Fibroblast of skin of right biceps (primary cell): ENCODE measurements at places on chromosomes 3 and 15.

DNA sequence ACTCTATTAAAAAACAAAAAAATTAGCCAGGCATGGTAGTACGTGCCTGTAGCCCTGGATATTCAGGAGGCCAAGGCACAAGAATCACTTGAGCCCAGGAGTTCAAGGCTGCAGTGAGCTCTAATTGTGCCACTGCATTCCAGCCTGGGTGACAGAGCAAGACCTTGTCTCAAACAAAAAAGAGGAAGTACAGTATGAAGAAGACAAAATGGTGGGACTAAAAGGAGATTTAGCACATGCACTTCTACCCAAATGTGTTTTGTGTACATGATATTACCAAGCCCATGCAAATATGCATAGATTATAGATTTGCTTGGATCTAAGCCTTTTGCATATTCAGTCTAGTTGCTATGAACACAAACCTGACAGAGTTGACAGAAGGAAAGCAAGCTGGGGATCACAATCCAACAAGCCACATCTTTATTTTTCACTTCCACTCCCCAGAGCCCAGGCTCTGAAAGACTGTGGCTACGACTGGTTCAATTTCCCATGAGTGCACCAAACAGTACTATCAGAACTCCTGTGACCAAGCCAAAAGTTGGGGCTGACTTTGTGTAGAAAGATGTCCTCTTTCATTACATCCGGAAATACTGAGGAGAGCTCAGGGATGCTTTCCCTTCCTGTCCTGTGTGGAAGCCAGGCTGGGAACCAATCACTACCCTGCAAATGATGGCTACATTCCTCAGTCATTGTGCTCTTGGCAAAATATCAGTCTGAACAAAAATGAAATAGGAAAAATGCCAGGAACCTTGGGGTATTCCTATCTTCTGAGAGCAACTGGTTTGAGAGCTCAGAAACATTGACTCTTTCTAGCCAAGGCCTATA lies 49.4 kb downstream of the TGM4 start:
- peak; percentile 68 for DNase-seq

GRCh38 chr3:14377838-14378169 lies 24.6 kb upstream of the SLC6A6 start:
- DNase-seq: no peak

GRCh38 chr3:27423463-27423862 lies 54.3 kb upstream of the NEK10 start:
- peak; percentile 82 for DNase-seq

DNA sequence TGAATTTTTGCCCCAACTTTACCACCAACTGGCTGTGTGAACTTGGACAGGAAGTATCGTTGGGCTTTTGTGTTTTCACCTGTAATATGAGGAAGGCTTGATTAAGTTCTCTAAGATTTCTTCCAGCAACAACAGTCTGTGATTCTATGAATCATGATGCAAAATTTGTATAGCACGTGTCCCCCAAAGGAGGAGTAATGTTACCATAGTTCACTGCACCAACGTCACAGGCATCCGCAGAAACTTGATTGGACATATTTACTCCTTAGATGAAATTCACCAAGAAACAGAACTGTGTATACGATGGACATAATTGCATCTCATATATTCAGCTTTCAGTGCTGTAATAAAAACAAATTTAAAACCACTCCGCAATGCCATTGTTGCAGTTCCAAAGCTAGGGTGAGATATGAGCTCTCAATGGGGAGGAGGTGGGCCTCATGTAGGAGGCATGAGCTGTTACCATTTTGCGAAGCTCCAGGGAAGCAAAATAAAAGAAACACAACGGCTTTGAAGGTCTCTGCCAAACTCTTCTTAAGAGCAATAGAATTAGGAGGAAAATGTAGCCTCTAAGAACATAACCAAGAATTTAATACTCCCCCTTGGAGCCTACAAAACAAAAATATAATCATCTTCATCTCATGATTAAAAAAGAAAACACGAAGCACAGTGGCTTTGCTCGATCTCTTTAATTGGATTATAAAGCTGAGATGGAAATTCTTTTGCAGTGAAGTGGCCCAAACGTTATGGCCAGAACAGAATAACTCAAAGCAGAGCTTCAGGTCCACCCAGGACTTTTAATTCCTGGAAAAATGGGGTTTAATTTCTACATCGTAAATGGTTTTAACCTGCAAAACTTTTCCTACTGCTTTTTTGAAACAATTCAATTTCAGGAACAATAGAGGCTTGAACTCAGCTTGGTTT lies 80.7 kb downstream of the CHST2 start:
- DNase-seq: peak; percentile 53

DNA sequence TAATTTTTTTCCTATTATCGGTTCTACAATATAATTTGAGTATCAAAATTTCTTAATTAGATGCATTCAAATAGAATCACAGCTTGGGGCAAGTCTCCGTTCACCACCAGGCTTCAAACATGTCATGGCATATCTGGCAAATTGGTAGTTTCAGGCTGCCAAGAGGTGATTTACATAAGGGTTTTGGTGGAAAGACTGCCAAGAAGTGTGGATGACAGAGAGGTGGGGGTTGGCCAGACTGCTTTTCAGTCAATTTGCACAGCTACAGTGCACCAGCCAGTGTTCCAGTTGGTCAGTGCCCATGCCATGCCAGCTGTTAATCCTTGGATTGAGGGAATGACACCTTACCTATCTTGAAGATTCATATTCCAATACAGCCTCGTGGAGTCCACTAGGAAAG lies 8.4 kb upstream of the GSK3B start:
- no peak for DNase-seq

GRCh38 chr3:23071296-23071695 lies 131.8 kb upstream of the UBE2E2 start:
- no peak for DNase-seq
